Endothelial cell of umbilical vein (primary cell): ENCODE measurements at places on chromosomes 3 and 15. TPM values are rescaled to one million over a fixed set of nuclear protein-coding genes. Genes with fewer than 3 reads are reported as not detected.

Gene PCYT1A
- 65.5 and 75.4 TPM in 2 replicates for total RNA-seq

DNA sequence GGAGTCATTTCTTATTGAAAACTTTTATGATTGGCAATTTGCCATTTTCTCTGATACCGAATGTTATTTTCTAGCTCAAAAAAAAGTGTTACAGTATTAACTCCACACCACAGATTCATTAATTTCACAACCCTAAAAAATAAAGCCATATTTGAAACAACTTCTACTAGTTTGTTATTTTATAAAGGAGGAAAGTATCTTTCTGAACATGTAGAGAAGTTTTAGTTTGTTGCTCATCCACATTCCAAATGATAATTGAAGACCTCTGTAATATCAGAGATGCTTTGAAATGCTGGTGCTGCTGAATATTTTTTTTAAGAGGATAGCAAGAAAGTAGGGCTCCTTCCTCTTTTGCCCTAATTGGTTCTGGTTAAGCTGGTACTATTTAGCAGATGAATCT, 1.9 kb downstream of the VGLL3 start:
- no peak for DNase-seq
- peak overlapping the region; percentile 17 for H3K4me3 ChIP-seq
- H3K27me3 ChIP-seq: peaks cover 3% of the 10 kb centered on the region
- no peaks in the 10 kb centered on the region for H3K36me3 ChIP-seq
- peak overlapping the region; percentile 34 for H3K27ac ChIP-seq
- peaks cover 43% of the 10 kb centered on the region for H3K4me1 ChIP-seq

GRCh38 chr15:88986949-88987590, 73.9 kb upstream of the MFGE8 start:
- H3K27ac ChIP-seq: no peak overlapping the region
- H3K36me3 ChIP-seq: no peaks in the 10 kb centered on the region
- H3K27me3 ChIP-seq: no peaks in the 10 kb centered on the region
- DNase-seq: no peak
- no peak overlapping the region for H3K4me3 ChIP-seq

Gene MAP1A
- 2.1 and 4.8 TPM in 2 replicates for total RNA-seq

Gene PDZRN3
- total RNA-seq: not detected in 2 replicates

Gene GUCA1C
- not detected in 2 replicates for total RNA-seq

GRCh38 chr15:75140080-75140879, 61.4 kb upstream of the C15orf39 start:
- H3K36me3 ChIP-seq: no peaks in the 10 kb centered on the region
- no peak overlapping the region for H3K4me3 ChIP-seq
- peak; percentile 22 for DNase-seq
- no peaks in the 10 kb centered on the region for H3K27me3 ChIP-seq
- no peaks in the 10 kb centered on the region for H3K4me1 ChIP-seq
- no peak overlapping the region for H3K27ac ChIP-seq

Gene ANAPC13
- 50.8 and 58.6 TPM in 2 replicates for total RNA-seq

Gene GYG1
- total RNA-seq: 46.8 and 58.5 TPM in 2 replicates

Gene SLC25A36
- total RNA-seq: 37.4 and 38.8 TPM in 2 replicates

GRCh38 chr15:64755427-64755940, 19.9 kb downstream of the RBPMS2 start:
- H3K27ac ChIP-seq: no peak overlapping the region
- no peaks in the 10 kb centered on the region for H3K4me1 ChIP-seq
- no peaks in the 10 kb centered on the region for H3K36me3 ChIP-seq
- no peaks in the 10 kb centered on the region for H3K27me3 ChIP-seq
- DNase-seq: no peak
- H3K4me3 ChIP-seq: no peak overlapping the region

DNA sequence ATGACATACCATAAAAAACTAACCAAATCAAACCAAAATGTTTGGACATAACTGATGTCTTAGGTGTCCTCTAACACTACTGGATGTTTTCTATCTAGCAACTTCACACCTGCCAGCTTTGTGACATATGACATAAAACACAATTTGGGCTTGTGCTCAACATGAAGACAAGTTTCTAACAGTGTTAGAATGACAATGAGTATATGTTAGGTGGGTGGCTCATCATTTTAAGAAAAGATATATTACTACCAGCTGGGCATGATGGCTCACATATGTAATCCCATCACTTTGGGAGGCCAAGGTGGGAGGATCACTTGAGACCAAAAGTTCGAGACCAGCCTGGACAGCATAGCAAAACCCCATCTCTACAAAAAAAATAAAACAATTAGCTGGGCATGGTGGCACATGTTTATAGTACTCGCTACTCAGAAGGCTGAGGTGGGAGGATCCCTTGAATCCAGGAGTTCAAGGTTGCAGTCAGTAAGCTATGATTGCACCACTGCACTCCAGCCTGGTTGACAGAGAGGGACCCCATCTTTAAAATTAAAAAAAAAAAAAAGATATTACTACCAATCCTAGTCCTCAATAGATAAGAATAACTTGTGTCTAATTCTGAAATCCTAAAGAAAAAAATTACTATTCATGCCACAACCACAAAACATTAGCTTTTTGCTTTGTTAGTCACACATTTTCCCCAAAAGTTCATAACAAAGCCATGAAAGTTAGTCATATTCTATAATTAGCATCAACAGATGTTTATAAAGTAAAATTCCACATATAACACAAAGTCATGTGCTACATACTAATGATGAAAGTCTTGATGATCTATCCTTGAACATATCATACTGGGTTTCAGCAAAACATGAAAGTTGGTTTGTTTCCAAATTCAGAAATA, 59.9 kb downstream of the LRRFIP2 start:
- no peak overlapping the region for H3K4me3 ChIP-seq
- H3K36me3 ChIP-seq: no peaks in the 10 kb centered on the region
- H3K27ac ChIP-seq: peak overlapping the region; percentile 48
- H3K27me3 ChIP-seq: no peaks in the 10 kb centered on the region
- H3K4me1 ChIP-seq: peaks cover 19% of the 10 kb centered on the region

Gene DPPA2
- not detected in 2 replicates for total RNA-seq

Gene SEMA3F
- total RNA-seq: 99.1 and 143 TPM in 2 replicates

GRCh38 chr15:72342385-72342784, 22.4 kb upstream of the CELF6 start:
- peak; percentile 31 for DNase-seq
- H3K4me1 ChIP-seq: peaks cover 7% of the 10 kb centered on the region
- no peak overlapping the region for H3K4me3 ChIP-seq
- no peak overlapping the region for H3K27ac ChIP-seq
- H3K27me3 ChIP-seq: no peaks in the 10 kb centered on the region
- H3K36me3 ChIP-seq: peaks cover 2% of the 10 kb centered on the region

DNA sequence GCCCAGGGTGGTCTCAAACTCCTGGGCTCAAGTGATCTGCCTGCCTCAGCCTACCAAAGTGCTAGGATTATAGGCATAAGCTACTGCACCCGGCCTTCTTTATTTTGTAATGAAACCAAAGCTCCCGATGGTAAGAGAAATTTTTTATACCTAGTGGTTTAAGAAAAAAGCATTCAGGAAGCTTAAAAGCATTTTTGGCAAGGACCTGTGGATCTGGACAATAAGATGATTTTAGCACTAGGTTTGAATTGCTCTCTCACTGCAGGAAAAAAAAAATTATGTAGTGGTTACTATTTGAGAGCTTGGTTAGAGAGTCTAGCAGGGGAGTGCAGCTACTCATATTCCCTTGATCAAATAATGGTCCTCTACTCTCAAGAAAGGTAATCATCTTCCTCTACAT, 64.9 kb upstream of the PIK3R4 start:
- H3K4me3 ChIP-seq: no peak overlapping the region
- H3K4me1 ChIP-seq: no peaks in the 10 kb centered on the region
- no peaks in the 10 kb centered on the region for H3K27me3 ChIP-seq
- DNase-seq: no peak

Gene GP5
- total RNA-seq: 0.11 TPM in 1 of 2 replicates, not detected in the other

Gene MRPS22
- 41.0 and 45.6 TPM in 2 replicates for total RNA-seq

Gene RASSF1
- total RNA-seq: 27.0 and 31.9 TPM in 2 replicates

- no peaks in the 10 kb centered on the region for H3K4me1 ChIP-seq
- H3K4me3 ChIP-seq: no peak overlapping the region
- no peaks in the 10 kb centered on the region for H3K36me3 ChIP-seq
- DNase-seq: no peak
These were observed 243.1 kb upstream of the GOLGA6L4 start for GRCh38 chr15:83992324-83993031.

GRCh38 chr3:171307046-171307585, 153.1 kb downstream of the TNIK start:
- no peak overlapping the region for H3K4me3 ChIP-seq
- H3K36me3 ChIP-seq: no peaks in the 10 kb centered on the region
- no peak for DNase-seq
- H3K27me3 ChIP-seq: no peaks in the 10 kb centered on the region
- H3K27ac ChIP-seq: peak overlapping the region; percentile 23

GRCh38 chr15:53530761-53531160, 228.7 kb downstream of the WDR72 start:
- no peaks in the 10 kb centered on the region for H3K4me1 ChIP-seq
- DNase-seq: no peak
- no peaks in the 10 kb centered on the region for H3K36me3 ChIP-seq
- no peak overlapping the region for H3K4me3 ChIP-seq
- H3K27me3 ChIP-seq: no peaks in the 10 kb centered on the region
- no peak overlapping the region for H3K27ac ChIP-seq

DNA sequence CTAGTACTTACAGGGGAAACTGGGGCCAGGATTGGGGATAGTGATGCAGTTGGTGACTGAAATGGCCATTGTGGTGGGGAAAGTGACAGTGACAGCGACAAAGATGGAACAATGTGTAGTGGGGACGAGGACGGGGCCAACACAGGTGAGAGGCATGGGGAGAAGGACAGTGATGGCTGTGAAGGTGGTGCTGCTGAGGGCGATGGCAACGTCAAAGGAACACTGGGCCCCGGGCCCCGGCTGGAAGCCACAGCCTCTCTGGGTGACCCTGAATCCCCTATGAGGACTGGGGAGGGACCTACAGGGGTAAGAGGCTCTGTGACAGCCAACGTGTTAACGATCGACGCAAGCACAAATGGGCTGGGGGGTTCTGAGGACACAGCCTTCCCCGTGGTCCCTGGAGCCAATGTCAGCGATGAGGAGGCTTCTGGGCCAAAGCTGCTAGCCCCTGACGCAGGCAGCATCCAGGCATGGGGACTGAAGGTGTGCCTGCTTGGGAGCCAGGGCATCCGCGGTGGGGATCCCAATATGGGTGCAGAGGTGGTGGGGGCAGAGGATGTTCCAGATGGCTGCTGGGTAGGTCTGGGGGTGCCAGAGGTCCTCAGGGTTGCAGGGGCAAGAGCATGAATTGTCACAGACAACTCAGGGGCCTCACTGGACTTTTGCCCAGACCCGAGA, 25.2 kb upstream of the GOLGA6C start:
- no peak overlapping the region for H3K4me3 ChIP-seq
- no peak overlapping the region for H3K27ac ChIP-seq
- H3K36me3 ChIP-seq: no peaks in the 10 kb centered on the region
- no peaks in the 10 kb centered on the region for H3K27me3 ChIP-seq
- no peaks in the 10 kb centered on the region for H3K4me1 ChIP-seq

Gene OCA2
- not detected in 2 replicates for total RNA-seq

Gene CRELD1
- 21.6 and 27.3 TPM in 2 replicates for total RNA-seq

DNA sequence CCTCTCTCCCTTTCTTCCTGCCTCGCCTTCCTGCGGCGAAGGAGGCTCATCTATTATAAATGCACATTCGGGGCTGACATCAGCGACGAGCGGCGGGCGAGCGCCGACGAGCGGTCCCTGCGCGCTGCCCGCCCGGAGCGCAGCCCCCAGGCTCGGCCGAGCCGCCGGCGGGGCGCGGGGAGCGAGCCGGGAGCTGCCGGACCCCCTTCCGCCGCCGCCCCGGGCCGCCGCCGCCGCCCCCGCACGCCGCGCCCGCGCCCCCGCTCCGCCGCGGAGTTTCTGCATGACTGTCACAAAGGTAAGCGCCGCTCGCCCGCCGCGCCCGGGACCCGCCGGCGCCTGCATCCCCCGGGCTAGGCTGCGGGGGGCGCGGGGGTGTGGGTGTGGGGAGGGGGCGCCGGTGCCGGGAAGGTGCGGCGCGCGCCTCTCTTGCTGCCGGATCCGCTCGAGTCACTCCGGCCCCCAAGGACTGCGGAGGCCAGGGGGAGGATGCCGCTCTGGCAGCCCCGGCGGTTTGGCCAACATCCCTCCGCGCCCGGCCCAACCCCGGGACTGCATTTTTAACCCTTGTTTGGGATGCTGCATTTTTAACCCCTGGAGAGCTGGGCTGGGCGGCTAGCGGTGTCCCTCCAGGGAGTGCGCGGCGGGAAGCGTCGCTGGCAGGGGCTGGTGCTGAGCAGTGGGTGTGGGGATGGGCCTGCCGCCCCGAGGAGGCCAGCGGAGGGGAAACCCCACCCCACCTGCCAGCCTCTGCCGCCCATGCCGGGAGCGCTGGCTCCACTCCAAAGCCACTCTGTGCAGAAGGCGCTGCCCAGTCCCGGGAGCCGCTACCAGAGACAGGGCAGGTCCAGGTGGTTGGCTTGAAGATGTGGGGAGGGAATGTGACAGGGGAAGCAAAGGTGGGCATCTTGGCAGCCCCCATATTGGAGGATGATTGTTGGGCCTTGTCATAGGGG, at the start of gene CORO2B:
TSS of gene CORO2B (plus strand) at position 14 of the 956 bp plus-strand sequence. CDS start at position 284, 270 bp downstream.
- peak within 1 kb of the TSS; percentile 44 for H3K4me3 ChIP-seq
- H3K4me1 ChIP-seq: peaks cover 9% of the 10 kb centered on the region
- no peak for DNase-seq
- no peak within 1 kb of the TSS for H3K27ac ChIP-seq

DNA sequence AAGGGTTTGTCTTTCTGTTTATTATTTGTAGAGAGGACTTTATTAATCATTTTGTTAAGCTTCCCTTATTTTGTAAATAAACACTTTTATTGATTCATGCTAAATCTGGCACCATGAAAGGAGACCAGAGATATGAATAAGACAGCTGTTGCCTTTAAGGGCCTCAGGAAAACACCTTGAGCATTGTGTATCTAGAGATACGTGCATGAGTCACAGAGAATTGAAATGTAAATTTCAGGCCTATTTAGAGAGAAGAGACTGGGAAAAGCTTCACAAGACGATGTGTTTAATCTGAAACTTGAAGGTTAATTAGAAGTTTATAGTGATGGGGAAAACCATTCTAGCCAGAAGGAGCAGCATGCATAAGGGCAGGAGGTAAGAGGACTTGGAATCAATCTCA, 28.6 kb upstream of the UTS2B start:
- no peak overlapping the region for H3K4me3 ChIP-seq
- no peak overlapping the region for H3K27ac ChIP-seq
- peaks cover 49% of the 10 kb centered on the region for H3K4me1 ChIP-seq
- H3K27me3 ChIP-seq: no peaks in the 10 kb centered on the region

Gene BCHE
- total RNA-seq: 0.27 and 2.4 TPM in 2 replicates

Gene ALS2CL
- total RNA-seq: 9.7 and 10.1 TPM in 2 replicates

- H3K4me1 ChIP-seq: peaks cover 28% of the 10 kb centered on the region
- H3K36me3 ChIP-seq: no peaks in the 10 kb centered on the region
- peak; percentile 81 for DNase-seq
- H3K4me3 ChIP-seq: no peak overlapping the region
These were observed 11.8 kb downstream of the CYFIP1 start for GRCh38 chr15:22968366-22968765.

DNA sequence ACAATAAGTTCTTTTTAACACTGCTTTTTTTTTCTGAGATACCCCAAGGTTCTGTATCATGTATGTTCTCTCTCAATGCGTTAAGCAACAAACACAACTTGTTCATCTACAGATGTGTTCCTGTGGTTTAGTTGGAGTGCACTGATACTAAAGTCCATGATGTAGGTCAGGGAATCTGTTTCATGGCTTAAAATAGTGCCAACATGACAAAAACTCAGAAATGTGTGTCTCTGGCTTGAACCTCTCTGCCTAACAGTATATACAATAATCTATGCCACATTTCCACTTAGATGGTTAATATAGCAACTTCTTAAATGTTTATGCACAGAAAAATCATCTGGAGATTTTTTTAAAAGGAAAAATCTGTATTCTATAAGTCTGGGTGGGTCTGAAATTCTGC, 51.1 kb downstream of the TM4SF18 start:
- no peak overlapping the region for H3K4me3 ChIP-seq
- peaks cover 3% of the 10 kb centered on the region for H3K4me1 ChIP-seq

GRCh38 chr15:57680021-57680420, 26.5 kb upstream of the POLR2M start:
- H3K4me3 ChIP-seq: no peak overlapping the region
- no peaks in the 10 kb centered on the region for H3K27me3 ChIP-seq
- H3K36me3 ChIP-seq: no peaks in the 10 kb centered on the region
- peak; percentile 35 for DNase-seq
